Cardiac muscle cell (in vitro differentiated cells and primary cell): ENCODE measurements at places on chromosomes 6 and 20. TPM values are rescaled to one million over a fixed set of nuclear protein-coding genes. Genes with fewer than 3 reads are reported as not detected.

TASP1 gene
- total RNA-seq = 5.0 and 9.3 TPM in 2 replicates

GRCh38 chr6:97524811-97525210 lies 241.8 kb upstream of the MMS22L start:
- peaks cover 4% of the 10 kb centered on the region for H3K4me1 ChIP-seq
- H3K27me3 ChIP-seq = no peaks in the 10 kb centered on the region
- H3K27ac ChIP-seq = no peak overlapping the region
- H3K4me3 ChIP-seq = no peak overlapping the region
- DNase-seq = peak; percentile 21
- no peaks in the 10 kb centered on the region for H3K36me3 ChIP-seq

DNA sequence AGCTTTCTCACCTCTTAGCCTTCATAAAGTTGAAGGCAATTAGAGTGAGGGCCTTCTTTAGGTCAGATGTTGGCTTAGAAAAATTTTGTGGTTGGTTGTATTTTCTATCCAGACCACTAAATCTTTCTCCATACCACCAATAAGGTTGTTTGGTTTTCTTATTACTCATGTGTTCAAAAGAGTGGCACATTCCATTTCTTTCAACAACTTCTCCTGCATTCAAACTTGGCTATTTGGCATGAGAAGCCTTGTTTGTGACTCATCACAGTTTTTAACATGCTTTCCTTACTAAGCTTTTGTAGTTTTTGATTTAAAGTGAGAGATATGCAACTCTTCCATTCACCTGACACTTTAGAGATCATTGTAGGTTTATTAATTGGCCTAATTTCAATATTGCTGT lies 949.6 kb downstream of the TBC1D32 start:
- no peaks in the 10 kb centered on the region for H3K27me3 ChIP-seq
- H3K4me1 ChIP-seq = no peaks in the 10 kb centered on the region
- DNase-seq = no peak
- no peak overlapping the region for H3K4me3 ChIP-seq
- H3K27ac ChIP-seq = no peak overlapping the region

DNA sequence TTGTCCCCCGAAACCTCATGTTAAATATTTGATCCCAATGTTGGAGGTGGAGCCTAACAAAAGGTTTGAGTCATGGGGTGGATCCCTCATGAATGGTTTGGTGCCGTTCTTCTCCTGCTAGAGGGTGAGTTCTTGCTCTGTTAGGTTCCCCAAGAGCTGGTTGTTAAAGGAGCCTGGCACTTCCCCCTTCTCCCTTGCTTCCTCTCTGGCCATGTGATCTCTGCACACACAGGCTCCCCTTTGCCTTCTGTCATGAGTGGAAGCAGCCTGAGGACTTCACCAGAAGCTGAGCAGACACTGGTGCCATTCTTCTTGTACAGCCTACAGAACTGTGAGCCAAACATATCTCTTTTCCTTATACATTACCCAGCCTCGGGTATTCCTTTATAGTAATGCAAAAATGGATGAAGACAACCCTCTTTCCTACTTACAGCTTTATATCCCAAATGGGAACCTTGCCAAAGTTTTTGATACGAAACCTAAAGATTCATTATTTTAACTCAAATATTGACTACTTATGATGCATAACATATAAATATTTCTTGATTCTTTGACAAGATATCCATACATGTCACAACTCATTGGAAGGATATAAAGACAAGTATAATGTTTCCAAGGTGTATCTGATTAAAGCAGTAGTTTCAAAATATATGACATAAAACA lies 61.0 kb downstream of the RNF182 start:
- no peaks in the 10 kb centered on the region for H3K27me3 ChIP-seq
- H3K27ac ChIP-seq = no peak overlapping the region
- H3K4me1 ChIP-seq = no peaks in the 10 kb centered on the region
- no peak for DNase-seq
- no peak overlapping the region for H3K4me3 ChIP-seq
